ENCODE measurements at places on chromosomes 13 and 19.

DNA sequence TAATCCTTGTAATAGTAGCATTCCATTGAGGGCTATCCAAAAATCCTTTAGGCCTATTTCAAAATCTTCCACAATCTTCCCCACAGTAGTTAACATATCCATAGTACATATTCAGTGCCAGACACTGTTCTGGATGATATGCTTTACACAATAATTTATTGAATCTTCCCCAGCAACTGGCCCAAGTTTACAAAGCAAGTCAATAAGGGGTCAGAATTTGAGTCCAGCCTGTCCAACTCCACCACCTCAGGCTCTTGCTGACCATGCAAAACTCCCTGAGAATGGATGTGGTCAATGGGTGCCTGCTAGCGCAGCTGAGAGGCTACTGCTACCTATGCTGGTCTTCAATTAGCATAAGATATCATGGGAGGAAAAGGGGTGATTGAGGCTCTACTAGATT lies 529.6 kb downstream of the FGF9 start:
- DNase-seq, result no peak

- peak; percentile 47 for DNase-seq
Measured at GRCh38 chr13:89846926-89847585, 1500.4 kb upstream of the MIR17HG start.

GRCh38 chr19:30815889-30816580 lies 443.9 kb downstream of the ZNF536 start:
- DNase-seq, result no peak

- DNase-seq, result no peak
Measured at GRCh38 chr19:30497034-30497433, 124.8 kb downstream of the ZNF536 start.

DNA sequence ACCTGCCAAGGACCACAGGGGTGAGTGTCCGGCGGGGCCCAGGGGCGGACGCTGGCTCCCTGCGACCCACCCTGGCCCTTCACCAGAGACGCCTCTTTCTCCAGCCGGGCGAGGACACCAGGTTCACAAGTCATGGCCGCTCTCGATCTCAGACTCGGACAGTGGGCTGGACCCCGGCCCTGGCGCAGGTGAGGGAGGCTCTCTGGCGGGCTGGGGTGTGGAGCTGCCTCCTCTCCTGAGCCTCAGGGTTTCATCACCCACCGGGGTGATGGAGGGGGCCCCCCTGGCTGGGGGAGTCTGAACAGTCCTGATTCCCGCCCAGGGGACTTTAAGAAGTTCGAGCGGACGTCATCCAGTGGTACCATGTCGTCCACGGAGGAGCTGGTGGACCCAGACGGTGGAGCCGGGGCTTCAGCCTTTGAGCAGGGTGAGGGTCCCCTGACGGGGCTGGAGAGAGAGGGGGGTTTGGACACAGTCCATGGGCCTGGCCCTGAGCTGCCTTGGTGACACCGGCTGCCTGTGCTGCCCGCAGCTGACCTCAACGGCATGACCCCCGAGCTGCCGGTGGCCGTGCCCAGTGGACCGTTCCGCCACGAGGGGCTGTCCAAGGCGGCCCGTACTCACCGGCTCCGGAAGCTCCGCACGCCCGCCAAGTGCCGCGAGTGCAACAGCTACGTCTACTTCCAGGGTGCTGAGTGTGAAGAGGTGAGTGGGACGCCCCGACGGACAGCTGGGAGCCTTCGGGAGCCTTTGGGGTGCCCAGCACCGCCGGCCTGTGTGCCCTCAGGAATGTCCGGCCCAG lies 13.6 kb downstream of the ARHGAP45 start:
- no peak for DNase-seq

DNA sequence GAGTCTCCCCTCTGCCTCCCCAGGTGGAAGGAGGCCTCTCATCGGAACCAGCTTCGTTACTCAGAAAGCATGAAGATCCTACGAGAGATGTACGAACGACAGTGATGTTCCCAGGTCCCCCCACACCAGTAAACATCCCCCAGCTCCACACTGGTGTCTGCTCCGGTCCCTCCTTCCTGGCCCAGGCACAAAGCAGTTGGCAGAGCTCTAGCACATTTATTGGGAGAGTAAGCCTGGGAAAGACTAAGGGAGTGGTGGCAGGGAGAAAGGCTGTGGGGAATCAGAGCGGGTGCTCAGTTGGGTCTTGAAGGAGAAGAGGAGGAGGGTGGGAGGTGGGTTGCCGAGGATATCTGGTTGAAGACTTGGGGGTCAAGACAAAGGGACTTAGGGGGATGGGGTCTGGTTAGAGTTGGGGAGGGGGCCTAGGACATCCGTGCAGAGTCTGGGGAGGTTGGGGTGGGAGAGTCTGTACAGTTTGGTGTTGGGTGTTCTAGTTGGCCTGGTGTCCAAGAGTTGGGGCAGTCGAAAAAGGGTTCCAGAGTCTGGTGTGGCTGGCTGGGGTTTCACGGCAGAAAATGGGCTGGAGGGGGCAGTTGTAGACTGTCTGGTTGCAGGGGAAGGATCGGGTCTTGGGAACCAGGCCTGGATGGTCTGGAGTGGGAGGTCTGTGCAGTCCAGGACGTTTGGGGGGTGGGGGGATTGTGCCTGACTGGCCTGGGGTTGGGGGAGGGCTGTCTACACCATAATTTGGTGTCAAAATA lies 2.3 kb downstream of the HSPB6 start:
- no peak for DNase-seq

GRCh38 chr13:80052286-80052685 lies 288.6 kb downstream of the SPRY2 start:
- DNase-seq, result no peak

GRCh38 chr13:74930402-74931165 lies 551.4 kb downstream of the TBC1D4 start:
- DNase-seq, result peak; percentile 85

GRCh38 chr19:5665781-5666513 lies 14.4 kb downstream of the MICOS13 start:
- DNase-seq, result peak; percentile 88

DNA sequence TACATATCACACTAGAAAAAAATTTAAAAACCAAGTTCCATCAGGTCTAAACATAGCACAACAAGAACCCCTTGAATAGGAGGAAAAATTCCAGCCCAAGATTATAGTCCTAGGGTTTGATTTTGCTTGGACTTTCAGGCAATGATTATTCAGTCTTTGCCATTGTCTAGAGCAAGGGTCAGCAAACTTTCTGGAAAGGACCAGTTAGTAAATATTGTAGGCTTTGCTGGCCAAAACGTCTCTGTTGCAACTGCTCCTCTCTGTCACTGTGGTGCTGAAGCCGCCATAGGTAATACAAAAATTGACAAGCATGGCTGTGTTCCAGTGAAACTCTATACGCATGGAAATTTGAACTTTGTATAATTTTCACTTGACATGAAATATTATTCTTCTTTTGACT lies 95.5 kb upstream of the UBAC2 start:
- DNase-seq, result no peak

GRCh38 chr13:98529171-98529570 lies 47.7 kb downstream of the STK24 start:
- DNase-seq, result no peak

- DNase-seq, result peak; percentile 59
Measured at GRCh38 chr13:40483601-40484000, 182.8 kb downstream of the FOXO1 start.

DNA sequence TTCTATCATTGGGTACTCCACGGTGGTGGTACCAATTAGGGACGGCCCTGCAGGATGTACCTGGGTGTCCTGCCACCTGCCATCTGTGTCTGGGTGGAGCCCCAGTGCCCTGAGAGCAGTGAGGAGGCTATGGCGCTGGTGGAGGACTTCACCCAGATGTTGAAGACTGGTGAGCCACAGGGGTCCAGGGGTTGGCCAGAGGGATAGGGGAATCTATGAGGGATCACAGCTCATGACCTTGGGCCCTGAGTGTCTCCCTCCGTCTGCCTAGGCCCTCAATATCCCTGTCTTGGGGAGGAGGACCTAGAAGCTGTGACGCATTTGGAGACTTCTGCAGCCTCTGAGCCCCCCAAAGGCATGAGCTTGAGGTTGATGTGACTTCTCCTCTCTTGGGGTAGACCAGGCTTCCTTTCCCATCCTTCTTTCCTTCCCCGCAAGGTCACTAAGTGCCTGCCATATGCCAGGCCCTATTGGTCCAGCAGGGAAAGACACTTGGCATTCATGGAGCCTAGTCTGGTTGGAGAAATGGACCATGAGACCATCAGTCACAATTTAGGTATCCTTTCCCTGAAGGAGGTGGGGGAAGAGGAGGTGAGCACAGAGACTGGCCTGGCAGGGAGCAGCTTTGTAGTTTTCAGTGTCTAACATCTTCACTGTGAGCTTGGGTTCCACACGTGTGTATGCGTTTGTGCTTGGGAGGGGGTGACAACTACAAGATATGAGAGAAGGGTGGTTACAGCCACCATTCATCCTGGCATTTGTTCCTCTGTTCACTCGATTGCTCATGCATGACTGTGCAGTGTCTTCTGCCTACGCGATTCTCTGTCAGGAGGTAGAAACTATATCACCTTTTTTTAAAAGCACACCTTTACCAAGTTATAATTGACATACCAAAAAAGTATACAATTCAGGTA lies 5.1 kb upstream of the MZF1 start:
- DNase-seq, result no peak

GRCh38 chr13:23883255-23883654 lies 5.9 kb downstream of the MIPEP start:
- no peak for DNase-seq

DNA sequence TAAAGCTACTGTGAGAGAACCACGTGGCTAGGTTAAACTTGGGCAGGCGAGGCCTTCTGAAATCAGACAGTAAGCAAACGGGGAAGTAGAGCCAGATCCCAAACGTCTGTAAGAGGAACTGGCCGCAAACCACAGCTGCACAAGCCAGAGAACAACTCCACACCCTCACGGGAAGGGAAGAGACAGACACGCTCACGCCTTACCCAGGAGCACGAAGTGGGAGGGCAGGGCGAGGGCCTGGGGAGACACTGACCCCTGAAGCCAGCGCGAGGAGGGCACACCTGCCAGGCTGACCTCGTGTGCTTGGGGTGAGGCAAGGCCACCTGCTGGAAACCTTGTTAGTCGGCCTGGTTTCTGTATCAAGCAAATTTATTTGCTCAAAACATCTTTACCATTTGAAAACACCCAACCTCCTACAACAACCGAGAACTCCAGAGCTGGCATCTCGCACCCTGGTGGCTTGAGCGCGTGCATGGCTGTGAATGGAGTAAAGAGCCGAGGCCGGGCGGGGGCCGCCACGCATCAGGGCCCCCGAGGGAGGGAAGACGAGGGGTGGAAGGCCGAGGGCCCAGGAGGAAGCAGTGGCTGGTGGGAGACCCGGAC lies 7.3 kb downstream of the POLR2E start:
- DNase-seq, result no peak

GRCh38 chr13:51277928-51278327 lies 55.7 kb downstream of the FAM124A start:
- DNase-seq, result no peak

DNA sequence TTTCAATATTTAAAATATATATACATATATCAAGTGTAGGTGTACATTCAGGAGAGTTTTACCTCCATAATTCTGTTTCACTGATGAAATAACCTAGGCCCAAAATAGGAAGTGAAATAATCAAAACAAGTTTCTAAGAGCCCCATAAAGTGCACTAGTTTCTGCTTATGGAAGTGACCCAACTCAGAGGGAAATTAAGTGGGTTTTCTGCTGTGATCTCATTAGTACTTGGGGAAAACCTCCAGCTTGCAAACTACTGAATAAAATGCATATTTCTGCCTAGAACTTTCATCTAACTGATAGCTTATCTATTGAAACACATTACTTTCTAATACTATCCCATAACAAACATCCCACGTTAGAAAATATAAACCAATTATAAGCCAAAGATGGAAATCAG lies 45.4 kb upstream of the MIR17HG start:
- DNase-seq, result no peak

GRCh38 chr19:10516064-10516385 lies 1.2 kb downstream of the S1PR5 start:
- no peak for DNase-seq

- peak; percentile 59 for DNase-seq
Measured at GRCh38 chr19:42468273-42468796, 25.6 kb upstream of the CXCL17 start.

- no peak for DNase-seq
Measured at GRCh38 chr19:52140032-52140710, 433 bp upstream of the ZNF616 start.

- DNase-seq, result peak; percentile 30
Measured at GRCh38 chr13:49403996-49404702, 39.7 kb downstream of the CAB39L start.

DNA sequence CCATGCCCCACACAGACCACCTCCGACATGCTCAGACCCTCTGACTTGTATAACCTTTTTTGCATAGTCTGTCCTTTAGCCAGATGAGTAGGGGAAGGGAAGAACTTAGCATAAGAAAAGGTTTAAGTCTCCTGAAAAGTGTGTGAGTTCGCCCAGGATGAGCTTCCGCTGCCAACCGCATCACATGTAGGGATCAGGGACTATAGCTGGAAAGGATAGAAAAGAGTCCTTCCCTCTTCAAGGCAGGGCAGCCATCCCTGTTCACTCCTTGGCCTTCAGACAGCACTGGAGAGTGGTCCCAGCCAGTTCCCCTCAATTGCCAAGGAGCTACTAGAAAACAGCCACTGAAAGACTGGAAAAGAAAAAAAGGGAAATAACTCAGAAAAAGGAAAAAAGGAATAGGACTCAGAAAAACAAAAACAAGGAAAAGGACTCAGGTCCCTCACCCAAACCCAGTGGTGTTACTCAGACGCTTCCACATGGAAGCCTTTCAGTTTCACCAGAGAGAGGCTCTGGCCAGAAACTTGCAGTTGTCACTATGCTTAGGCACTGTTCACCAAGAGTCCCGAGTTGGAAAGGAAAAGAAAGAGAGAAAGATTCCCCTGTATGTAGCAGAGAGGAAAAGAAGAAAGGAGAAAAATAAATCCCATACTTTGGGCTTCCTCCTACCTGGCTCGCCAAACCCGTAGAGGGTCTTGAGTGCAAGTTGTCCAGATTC lies 5.6 kb upstream of the TM9SF2 start:
- no peak for DNase-seq

- DNase-seq, result no peak
Measured at GRCh38 chr13:73733706-73734105, 400.5 kb downstream of the KLF12 start.

- DNase-seq, result no peak
Measured at GRCh38 chr19:45418802-45419201, 4.9 kb downstream of the ERCC1 start.

DNA sequence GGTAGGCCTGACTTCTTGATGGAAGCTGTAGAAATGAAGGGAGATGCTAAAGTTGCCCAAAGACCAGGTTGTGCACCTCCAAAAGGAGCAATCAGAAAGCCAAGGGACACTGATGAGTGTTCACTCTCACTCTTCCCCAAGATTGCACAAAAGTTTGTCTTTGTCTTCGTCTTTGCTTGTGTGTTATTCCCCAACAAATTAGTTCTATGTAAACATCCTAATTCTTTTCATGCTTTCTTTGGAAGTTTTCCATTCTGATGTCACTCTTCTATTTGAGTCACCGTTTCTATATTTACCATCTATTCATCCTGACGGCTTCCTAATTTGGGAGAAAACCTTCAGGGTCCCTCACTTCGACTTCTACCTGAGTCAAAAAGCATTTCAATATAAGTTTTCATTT lies 3.7 kb upstream of the TMEM272 start:
- no peak for DNase-seq

DNA sequence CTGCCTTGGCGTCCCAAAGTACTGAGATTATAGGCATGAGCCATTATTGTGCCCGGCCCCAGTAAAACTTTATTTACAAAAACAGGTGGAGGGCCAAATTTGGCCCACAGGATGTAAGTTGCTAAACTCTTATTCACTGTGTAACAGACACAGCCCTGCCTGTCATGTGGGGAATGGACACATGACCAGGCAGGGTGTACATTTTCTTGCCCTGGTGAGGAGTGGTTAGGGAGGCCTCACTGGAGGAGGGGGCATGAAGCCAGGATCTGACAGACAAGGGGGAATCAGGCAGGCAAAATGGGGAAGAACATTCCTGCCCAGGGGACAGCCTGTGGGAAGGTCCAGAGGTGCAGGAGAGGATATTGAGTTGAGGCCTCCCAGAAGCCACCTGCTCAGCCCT lies 7.4 kb upstream of the PGLS start:
- DNase-seq, result no peak
